ENCODE measurements at places on chromosomes 3 and 15. TPM values are rescaled to one million over a fixed set of nuclear protein-coding genes. Genes with fewer than 3 reads are reported as not detected.
A peak's percentile ranks its signal among the peaks of the same experiment; 100 is the strongest.

- DNase-seq, result peak; percentile 77
These were observed 581 bp downstream of the SH3BP5 start for GRCh38 chr3:15331606-15332404.

DNA sequence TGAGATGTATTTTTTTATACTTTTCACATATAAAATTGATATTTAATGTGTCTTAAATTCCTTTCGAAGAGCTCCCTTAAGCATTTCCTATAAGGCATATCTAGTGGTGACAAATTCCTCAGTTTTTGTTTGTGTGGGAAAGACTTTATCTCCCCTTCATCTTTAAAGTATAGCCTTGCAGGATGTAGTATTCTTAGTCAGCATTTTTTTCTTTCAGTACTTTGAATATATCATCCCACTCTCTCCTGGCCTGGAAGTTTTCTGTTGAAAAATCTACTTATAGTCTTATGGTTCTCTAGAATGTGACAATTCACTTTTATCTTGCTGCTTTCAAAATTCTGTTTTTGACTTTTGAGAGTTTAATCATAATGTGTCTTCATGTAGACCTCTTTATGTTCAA, 95.2 kb downstream of the EDEM1 start:
- DNase-seq, result no peak

GRCh38 chr3:23240171-23240785, 37.2 kb downstream of the UBE2E2 start:
- no peak for DNase-seq

GRCh38 chr3:42653560-42654330, at the start of gene ZBTB47:
Gene ZBTB47, plus strand, starts transcription at chr3:42653697. Its CDS starts 4,659 bp downstream, at chr3:42658356.
- no peak for DNase-seq

- DNase-seq, result no peak
These were observed 160.3 kb downstream of the SMAD6 start for GRCh38 chr15:66862111-66862939.

GRCh38 chr3:23671851-23672589, 133.7 kb upstream of the UBE2E1 start:
- DNase-seq, result no peak

GRCh38 chr15:59388670-59389069, 16.0 kb upstream of the MYO1E start:
- DNase-seq, result no peak

DNA sequence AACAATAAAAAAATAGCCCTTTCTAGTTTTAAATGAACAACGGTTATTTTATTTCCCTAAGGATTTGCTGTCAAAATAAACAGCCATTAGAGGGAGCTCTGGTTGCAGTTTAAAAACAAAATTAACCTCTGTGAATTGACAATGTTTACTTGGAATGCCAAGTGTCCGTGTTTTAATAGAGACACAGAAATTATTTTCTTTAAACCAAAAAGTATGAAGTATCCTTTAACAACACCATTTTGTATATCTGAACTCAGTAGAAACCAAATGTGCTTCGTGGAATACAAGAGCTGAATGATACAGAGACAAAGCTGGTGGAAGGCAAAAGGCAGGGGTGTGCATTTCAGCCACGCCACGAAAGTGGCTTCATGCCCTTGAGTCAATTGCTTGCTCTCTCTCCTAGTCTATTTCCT, 74.4 kb downstream of the MOBP start:
- DNase-seq, result peak; percentile 6

GRCh38 chr3:154864947-154865346, 215.2 kb upstream of the MME start:
- no peak for DNase-seq

DNA sequence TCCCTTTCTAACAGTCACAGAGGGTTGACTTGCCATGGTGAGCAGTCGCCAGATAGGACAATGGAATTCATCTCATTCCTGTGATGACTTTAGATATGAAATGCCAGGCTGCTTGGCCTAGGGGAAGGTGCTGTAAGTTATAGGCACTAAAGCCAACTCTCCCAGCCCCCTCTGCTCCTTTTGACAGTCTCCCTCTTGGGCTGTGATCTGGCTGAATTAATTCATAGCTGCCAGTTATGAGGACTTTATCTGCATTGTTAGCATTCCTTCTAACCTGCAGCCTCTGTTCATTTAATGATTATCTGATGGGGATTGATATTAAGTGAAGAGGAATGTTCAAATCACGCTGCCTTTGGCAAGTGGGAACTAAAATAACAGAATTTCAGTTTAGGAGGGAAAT, 427.1 kb upstream of the RASGRP1 start:
- no peak for DNase-seq

IL5RA gene
- not detected for polyA plus RNA-seq

- DNase-seq, result no peak
These were observed 55.2 kb downstream of the KAT2B start for GRCh38 chr3:20095470-20095869.

GOLGA8Q gene
- 0.28 TPM for polyA plus RNA-seq
